Kidney epithelial cell (primary cell): ENCODE measurements at places on chromosomes 2 and 18. TPM values are rescaled to one million over a fixed set of nuclear protein-coding genes. Genes with fewer than 3 reads are reported as not detected.

- peak; percentile 55 for DNase-seq
Measured at GRCh38 chr2:223076573-223076972, 24.6 kb downstream of the KCNE4 start.

DNA sequence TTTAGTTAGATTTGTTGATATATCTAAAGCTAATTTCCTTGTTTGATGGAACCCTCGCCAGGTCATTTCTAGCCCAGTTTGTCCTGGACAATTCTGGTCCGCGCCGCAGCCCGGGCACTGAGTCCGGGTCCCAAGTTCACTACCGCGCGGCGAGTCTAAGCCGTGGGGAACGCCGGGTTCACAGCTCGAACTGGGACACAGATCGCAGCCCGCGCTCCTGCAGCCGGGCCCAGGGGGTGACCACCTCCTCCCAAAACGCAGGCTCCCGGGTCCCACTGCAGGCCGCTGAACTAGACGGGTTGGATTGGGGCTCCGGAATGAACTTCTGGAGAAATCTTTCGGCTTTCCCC, 681 bp downstream of the ACADL start:
- no peak for DNase-seq

DNA sequence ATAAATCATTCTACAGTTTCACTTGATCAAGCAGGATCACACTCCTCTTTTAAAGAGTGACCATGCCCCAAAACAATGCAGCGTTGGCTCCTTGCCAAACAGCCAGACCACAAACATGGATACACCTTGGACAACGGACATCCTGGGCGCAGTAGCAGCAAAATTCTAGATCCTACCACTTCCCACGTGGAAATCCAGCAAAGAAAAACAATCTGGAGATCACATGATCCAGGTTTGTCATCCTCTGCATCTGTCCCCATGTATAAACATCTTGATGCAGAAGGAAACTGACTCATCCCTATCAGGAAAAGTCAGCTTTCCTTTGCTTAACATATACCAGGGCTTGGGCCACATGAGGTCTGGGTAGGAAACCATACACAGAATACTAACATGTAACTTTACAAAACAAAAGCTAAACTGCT, 53.1 kb downstream of the ZNF521 start:
- peak; percentile 81 for DNase-seq

DNA sequence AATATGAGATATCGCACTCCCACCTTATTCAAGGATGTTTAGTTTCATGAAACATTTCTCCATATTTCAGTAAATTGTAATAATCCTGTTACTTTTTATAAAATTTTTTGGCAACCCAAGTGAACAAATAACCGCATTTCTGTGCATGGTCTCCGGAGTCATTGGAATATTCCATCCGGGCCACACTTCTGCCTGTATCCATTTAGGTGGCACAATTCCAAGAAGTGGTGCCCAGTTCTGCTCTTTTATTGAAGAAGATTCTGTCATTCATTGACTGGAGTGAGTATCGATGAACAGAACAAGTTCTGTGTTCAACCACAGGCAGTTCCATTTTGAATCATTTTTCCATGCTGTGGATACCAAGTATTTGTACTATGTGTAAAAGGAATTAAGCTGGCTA, 26.6 kb upstream of the ICOS start:
- no peak for DNase-seq

DNA sequence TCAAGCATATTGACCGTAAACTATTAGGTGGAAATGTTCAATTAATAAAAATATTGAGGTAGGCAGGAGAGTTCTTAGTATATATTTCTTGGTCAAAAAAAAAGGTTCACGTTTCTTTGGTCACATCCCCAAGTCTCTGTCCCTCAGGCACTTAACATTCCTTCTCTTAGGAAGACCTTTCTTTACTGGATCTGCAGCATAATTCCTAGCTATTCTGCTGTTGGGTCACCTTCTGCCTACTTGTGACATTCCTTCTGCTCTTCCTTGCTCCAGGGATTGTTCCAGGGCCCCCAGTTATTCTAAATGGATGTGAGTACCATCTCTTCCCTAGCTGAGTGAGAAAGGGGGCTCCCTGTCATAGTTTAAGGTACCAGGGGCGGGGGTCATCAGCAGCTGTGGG, 4.2 kb downstream of the UGP2 start:
- DNase-seq = no peak

- no peak for DNase-seq
Measured at GRCh38 chr2:181682795-181683517, 2.6 kb upstream of the NEUROD1 start.

RAB17 gene
- total RNA-seq = 10.7 and 12.1 TPM in 2 replicates
